Mammary epithelial cell (primary cell): ENCODE measurements at places on chromosomes 1 and 21.

GRCh38 chr21:28580585-28580984, 412.1 kb downstream of the LTN1 start:
- DNase-seq, result no peak

DNA sequence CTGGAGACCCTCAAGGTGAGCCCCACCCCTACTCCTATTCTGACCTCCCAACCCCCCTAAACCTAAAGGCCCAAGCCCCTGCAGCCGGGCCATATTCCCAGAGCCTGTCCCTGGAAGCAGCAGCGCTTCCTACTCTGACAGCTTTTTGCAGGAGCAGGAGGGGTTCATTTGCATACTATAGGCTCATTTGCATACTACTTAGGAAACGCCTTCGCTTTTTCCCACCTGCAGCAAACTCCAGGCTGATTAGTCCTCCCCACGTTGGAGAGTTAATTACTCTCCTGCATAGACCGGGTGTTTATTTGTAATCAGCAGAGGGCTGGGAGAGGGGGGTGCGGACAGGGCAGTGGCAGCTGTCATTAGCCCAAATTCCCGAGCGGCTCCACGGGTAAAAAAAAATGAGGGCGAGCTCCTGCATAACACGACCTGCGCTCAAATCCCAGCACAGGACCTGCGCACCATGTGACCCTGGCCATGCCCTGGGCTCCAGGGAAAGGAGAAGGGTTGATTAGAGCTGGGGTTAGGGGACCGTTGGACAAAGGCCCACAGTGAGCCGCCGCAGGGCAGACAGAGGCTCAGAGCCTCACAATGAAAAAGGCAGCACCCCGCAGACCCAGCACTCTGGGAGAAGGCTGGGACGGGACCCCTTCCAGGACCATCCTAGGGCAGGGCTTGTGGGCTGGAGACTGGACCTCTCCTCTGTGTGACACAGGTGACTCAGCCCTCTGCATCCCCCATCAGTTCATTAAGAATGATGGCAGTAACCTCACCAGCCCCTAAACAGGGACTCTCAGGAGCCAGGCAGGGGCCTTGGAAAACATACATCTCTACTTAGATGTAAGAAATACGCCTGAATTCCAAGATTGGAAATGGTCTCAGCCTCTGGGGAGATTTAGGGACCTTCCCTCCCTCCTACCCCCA, 9.9 kb upstream of the C1QA start:
- DNase-seq, result no peak

- no peak for DNase-seq
Measured at GRCh38 chr1:36119456-36119855, 5.6 kb downstream of the COL8A2 start.

DNA sequence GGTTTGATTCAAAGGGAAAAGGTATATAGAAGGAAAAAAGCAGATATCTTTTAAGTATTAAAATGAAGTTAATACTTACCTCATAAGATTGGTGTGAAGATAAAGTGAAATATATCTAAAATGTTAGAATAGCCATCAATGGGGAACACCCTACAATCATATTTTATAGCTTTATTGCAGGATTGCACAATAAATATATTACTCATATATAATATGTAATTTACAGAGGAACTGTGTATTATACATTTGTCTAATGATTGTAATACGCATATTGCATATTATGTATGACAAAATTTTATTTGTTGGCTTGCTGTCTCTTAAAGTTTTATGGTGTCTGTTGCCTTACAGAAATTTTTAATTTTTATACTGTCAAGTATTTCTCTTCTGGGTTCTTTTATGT, 47.8 kb downstream of the UCHL5 start:
- no peak for DNase-seq

DNA sequence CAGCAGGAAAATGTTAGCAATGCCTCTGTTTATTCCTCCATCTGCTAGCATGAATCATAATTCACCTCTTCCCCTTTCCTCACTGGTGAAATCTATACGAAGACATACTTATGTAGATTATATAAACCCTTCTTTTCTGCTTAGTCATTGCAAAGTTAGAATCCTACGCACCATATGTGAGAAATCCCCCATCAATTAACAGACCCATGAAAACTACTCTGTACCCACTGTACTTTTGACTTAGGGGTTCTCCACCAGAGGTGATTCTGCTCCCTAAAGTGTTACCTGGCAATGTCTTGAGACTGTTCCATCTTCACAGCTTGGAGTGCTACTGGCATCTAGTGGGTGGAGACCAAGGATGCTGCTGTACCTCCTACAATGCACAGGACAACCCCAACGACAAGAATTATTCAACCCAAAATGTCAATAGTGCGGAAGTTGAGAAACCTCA, 49.6 kb upstream of the KCTD3 start:
- DNase-seq, result peak; percentile 56

DNA sequence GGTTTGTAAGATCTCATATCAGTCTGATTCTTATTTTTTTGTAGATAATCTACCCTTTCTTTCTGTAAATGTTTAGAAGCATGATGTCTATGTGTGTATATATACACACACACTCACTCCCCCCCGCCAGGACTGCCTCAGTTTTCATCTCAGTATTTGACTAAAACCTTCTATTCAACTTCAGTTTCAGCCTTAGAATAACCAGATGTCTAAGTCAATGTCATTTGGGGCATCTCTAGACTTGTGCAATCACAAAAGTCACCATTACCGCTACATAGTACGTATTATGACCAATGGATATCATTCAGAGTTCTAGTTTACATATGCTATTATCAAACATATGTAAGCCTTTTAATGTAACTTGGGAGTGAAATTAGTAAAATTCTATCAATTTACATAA, 53.3 kb upstream of the BOLA1 start:
- DNase-seq, result no peak

- no peak for DNase-seq
Measured at GRCh38 chr1:70210820-70211219, 5.4 kb upstream of the LRRC40 start.
